ENCODE measurements at places on chromosomes 7 and 10.

- no peak for DNase-seq
Observed at GRCh38 chr7:37820708-37821468, 27.5 kb upstream of the NME8 start.

DNA sequence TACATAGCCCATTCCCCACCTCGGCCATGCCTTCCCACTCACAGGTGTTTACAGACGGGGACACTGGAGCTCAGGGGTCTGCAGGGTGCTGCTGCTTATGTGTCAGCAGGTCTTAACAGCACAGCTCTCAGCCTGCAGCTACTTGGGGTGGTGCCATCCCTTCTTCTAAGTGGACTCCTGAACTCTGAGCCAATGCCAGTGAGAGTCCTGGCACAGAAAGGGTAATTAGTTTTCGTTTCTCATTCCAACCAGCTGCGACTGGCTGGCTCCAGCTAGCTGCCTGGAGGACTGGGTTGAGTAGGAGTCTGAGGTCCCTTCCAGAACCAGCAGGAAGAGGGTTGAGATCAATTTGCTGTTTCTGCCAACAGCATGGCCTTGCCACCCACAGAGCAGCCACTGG is 88.3 kb upstream of the AGK start:
- DNase-seq = no peak

DNA sequence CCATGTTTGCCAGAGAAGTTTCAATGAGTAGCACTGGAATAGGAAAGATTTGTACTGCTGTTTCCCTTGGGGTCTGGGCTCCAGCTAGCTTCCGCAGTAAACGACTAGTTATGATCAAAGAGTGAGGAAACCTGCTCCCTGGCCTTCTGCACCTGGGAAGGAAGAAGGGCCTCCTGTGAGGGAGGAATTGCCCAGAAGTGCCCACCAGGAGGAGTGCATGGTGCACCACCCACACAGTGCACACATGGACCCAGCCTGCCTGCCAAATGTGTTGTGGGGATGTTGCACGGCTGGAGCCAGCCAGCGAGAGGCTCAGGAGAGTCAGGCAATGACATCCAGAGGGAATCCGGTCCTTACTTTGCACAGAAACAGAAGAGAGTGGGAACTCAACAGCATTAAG is 27.0 kb upstream of the FAM107B start:
- no peak for DNase-seq

DNA sequence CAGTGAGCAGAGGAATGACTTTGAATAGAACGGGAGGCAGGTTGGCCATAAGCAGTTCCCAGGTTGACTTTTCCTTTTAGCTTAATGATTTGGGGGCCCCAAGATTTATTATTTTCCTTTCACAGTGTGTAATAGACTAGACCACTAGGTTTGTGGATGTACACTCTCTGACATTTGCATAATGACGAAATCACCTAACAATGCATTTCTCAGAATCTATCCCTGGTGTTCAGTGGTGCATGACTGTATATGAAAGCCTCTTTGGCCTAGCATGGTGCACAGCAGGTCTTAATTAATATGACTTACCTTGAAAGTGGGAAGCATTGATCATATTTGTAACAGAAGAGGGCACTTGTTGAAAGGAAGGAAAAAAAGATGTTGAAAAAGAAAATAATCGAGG is 761.9 kb downstream of the TYW1 start:
- no peak for DNase-seq

- DNase-seq = no peak
Observed at GRCh38 chr10:86632009-86632800, 22.1 kb upstream of the OPN4 start.

- DNase-seq = no peak
Observed at GRCh38 chr7:29328811-29329210, 134.2 kb downstream of the CHN2 start.

DNA sequence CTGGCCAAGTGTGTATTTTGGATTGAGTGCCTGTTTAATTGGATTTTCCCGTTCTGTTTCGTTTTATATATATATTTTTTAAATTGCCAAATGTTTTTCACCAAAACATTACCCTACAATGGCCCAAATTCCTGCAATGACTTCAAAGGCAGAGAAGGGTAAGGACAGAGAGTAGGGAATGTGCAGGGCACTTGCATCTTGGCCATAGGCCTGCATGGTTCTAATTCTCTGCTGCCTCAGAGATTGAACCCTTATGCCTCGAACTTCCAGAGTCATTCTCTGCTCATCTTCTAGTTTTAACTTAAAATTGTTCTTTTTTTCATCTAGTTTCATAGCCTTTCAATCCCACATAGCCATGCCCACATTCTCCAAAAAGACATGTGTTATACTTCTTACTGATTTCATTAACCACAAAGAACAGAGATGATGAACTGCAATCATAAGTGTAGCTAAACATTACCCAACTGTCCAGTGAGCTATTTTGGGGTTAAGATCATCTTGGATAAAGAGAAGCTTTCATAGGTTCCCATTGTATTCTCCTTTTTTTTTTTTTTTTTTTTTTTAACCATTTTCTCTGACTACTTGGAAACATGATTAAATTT is 177.6 kb downstream of the PLXDC2 start:
- DNase-seq = no peak

DNA sequence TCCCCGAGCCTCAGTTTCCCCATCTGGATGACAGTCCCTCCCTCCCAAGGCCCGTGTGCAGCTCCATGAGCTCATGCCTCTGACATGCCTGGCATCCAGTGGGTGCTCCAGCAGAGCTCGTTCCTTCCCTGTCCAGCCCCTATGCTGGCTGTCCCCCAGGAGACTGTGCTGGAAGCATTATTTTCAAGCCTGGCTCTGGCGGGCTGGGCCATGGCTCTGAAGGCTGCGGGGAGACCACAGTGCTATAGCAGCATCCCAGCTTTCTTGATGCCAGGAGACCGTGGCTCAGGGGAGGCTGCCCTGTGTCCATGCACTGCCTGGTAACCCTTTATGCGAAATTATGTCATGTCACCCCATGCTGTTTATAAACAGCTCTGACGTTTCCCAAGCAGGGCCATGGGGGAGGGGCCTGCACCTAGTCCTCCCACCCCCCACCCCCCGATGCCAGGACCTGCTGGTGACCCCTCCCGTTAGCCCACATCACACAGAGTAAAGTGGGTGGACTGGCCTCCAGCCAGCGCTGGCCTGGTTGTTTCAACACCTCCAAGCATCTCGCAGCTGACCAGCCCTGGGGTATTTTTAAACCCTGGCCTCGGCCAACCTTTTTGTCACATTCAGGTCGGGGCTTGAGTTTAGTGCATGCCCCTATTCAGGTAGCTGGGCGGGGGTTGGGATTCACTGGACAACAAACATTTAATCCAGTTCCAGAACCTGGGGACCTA is 105.9 kb upstream of the ZNF716 start:
- peak; percentile 65 for DNase-seq

GRCh38 chr10:98659951-98660350 is 213.2 kb upstream of the HPS1 start:
- no peak for DNase-seq

DNA sequence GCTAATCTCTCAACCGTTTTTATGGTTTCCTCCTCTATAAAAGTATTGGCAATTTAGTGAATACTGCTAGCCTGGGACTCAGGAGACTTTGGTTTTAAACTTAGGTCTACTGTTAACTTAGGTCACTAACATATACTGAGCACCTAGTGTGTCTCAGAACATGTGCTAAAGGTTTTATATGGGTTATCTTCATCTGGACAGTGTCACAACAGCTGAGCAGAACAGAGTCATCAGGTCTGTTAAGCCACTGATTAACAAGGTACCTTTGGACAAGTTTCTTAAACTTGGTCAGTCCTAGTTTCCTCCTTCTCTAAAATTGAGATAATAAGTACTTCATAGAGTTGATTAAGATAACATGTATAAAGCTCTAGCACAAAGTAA is 30.6 kb downstream of the NET1 start:
- DNase-seq = no peak

GRCh38 chr10:19325581-19325980 is 277.0 kb downstream of the MALRD1 start:
- DNase-seq = no peak

GRCh38 chr10:119022846-119023552 is 6.5 kb upstream of the NANOS1 start:
- DNase-seq = no peak
